Hindlimb muscle (tissue), 1 donor: ENCODE measurements at places on chromosomes 12 and 14.

DNA sequence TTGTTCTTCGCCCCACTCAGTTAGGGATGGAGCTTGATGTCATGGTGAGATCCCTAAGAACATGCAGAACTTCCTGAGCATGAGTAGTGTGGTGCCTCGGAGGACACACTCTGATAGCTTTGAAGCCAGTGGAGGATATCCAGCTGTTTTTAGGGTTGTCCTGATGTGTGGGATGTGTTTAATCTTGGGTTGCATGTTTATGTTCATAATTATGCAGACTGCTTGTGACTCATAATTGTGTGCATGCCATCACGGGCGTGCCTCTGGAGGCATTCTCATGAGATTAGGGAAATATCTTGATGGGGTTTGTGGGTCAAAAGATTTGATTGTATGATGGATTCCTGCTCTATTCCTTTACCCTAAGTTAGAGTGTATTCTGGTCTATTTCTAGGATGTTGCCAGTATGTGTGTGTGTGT is 267.4 kb upstream of the PELI2 start:
- DNase-seq: no peak

GRCh38 chr12:122116707-122117535 is 38.4 kb downstream of the MLXIP start:
- no peak for DNase-seq

GRCh38 chr14:73462048-73462715 is 3.8 kb upstream of the NUMB start:
- DNase-seq: no peak

GRCh38 chr14:29630566-29631160 is 297.0 kb downstream of the PRKD1 start:
- DNase-seq: no peak

DNA sequence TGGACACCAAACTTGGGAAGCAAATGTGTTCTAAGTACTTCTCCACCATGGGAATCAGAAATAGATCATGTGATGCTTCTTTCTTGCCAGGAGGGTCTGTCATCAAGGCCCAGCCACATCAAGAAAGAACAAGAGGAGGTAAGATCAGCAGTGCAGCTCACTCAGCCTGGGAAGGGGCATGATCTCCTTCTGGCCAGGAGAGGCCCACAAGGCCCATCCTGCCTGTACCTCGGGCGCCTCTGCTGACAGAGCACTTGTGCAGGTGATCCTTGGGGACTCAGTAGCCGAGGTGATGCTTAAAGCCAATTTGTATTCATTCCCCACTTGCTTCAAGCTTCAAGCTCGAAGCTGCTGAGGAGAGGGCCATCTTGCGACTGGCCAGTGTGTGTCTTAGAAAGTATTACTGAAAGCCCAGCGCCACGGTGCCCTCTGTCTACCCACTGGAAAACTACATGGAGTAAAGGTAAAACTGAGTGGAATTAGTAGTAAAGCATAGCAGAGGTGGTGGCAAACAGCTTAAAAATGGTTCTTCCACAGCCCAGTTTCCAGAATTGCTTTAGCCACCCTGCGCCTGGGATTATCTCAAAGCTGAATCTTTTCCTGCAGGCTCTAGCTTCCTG is 26.2 kb downstream of the RTRAF start:
- no peak for DNase-seq

GRCh38 chr12:52070185-52070925 is 577 bp downstream of the ATG101 start:
- DNase-seq: no peak

GRCh38 chr14:63046339-63047268 is 1.3 kb upstream of the KCNH5 start:
- DNase-seq: no peak

GRCh38 chr12:98464190-98464589 is 51.2 kb upstream of the TMPO start:
- no peak for DNase-seq

- DNase-seq: no peak
These were observed 356.1 kb downstream of the CEP128 start for GRCh38 chr14:80585506-80585835.
